ENCODE measurements at places on chromosomes 4 and X.

DNA sequence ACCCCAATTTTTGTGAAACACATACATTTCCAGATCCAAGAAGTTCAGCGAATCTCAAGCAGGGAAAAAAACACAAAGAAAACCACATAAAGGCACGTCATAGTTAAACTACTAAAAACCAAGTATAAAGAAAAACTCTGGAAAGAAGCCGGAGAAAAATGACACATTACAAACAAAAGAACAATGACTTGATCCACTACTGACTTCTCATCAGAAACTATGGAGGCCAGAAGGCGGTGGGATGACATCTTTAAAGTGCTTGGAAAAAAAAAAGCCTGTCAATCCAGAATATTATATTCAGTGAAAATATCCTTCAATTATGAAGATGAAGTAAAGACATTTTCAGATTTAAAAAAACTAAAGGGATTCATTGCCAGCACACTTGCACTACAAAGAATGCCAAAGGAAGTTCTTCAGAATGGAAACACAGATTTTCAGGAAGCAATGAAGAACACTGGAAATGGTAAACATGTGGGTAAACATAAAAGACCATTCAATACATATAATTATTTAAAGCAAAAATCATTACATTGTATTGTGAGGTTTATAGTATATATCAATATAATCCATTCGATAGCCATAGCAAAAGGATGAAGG, 32.6 kb upstream of the PPP2R2C start:
- DNase-seq = no peak

GRCh38 chr4:59770601-59771264, 1429.4 kb upstream of the ADGRL3 start:
- DNase-seq = no peak

- DNase-seq = no peak
Measured at GRCh38 chr4:67700116-67700737, 728 bp downstream of the UBA6 start.

- no peak for DNase-seq
Measured at GRCh38 chr4:101853691-101854090, 63.2 kb downstream of the BANK1 start.

- DNase-seq = peak; percentile 6
Measured at GRCh38 chrX:129961180-129962083, 21.0 kb upstream of the BCORL1 start.

DNA sequence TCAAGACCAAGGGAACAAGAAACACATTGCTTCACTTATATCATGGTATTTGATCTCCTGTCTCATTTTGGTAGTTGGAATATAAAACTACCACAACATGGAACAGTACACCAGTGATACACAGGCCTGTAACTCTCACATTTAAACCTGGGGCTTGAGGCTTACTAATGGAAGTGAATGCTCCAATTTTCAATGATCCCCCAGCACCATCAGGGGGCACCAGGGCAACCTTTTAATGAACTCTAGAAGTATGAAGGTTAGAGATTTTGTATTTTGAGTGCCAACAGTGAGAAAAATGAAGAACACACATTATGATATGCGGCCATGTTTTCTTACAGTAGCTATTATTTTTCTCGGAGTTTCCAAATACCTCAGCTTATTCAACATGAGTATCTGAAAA, 50.7 kb downstream of the C4orf33 start:
- DNase-seq = no peak

- peak; percentile 71 for DNase-seq
Measured at GRCh38 chr4:16026160-16026761, 57.6 kb downstream of the PROM1 start.

DNA sequence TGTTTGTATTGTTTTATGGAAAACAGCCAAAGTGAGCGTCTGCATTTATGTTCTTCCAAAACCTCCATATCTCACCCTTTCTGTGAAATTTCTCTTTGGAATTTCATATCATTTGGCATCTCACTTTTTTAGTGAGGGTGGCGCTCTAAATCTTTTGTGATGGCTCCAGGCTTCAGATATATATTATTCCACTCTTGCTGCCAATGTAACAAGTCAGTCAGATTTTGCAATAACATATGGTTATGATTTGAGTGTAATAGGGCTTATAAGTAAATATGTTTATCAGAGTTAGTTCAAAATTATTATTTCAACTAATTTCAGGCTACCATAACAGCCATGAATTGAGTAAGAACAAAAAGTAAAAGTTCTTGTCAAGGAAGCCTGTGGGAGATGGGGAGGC, 314.7 kb downstream of the PDGFC start:
- no peak for DNase-seq

DNA sequence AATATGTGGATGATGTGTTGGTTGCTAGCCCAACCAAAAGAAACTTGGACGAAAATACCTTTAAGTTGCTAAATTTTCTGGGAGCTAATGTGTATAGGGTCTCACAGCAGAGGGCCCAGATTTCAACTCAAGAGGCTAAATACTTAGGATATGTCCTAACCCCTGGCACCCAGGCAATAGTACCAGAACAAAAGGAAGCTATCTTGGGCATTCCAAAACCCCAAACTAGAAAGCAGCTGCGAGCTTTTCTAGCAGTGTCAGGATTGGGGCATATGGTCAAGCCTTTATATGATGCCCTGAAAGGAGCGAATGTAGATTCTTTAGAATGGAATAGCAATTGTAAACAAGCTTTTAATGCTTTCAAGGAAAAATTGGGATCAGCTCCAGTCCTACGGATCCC, 10.6 kb downstream of the CXCL2 start:
- DNase-seq = no peak

DNA sequence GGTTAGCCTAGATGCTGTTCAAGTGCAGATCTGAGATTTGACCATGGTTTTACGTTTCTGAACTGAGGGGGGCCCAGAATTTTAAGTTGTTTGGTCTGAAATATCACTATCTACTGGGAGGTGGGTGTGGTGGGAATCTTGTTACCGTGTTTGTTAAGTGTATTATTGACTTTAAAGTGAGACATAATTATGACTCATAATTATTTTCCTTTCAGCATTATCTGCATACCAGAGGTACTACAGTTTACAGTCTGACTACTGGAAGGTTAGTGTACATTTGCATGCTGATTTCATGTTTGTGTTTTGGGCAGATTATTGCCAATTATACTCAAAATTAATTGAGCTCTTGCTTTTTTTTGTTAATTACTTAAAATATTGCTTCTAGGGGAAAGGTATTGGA, 101.5 kb downstream of the KDM6A start:
- no peak for DNase-seq

DNA sequence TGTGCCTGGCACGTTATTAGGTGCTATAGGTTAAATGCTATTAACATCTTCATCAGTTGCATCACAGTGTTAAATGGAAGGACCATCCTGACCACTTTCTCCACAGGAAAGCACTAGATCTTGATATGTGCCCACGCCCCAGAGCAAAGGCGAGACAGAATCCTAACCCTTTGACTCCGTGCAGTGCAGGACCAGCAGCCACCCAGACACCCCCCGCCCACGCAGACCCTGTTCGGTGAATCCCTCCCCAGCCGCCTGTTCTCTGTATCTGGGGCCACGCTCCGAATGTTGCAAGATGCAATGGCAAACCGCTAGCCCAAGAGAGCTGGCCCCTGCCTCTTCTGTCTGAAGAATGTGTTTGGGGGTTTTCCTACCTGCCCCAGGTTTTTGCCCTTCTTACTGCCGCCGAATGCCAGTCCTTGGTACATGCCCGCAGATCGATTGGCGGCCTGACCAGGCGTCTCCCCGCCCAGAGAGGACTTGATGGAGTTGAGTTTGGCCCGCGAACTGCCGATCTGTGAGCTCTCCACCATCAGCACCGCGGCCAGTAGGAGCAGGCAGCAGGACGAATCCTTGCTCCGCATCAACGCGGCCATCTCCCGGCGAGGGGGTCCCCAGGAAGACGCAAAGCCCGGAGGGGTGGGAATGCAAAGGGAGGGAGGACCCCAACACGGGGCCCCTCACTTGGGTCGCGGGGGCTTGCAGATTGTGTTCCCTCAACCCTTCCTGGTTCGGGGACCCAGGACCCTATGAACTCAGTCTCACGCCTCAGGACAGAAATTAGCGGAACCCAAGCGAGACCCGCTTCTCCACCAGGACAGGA, 906 bp downstream of the DKK2 start:
- DNase-seq = peak; percentile 13

GRCh38 chrX:19446397-19446796, 68.9 kb downstream of the MAP3K15 start:
- DNase-seq = no peak

Data from Ammon's horn (tissue), 1 donor.